Stimulated activated CD8-positive, alpha-beta memory T cell treated with anti-CD3 and anti-CD28 coated beads, Interleukin-4, amount 100 ng/mL, for 4 hours (primary cell): ENCODE measurements at places on chromosomes 3 and 15.

DNA sequence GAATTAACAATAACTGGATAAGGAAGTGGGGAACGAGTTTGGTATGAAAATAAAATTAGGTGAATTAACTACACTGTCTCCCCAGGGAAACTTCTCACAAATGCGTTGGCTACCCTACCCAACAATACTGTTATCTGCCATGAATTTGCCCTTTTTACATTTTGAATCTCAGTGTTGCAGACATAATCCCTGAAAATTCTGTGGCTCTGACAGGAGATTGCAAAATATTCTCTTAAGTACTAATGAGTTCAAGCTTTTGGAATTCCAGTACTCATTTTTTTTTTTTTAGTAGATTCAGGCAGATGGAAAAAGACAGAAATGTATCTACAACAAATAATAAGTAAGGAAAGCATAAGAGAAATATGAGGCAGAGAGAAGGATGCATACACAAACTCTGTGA is 332.6 kb downstream of the LSAMP start:
- no peak for DNase-seq

- no peak for DNase-seq
Measured at GRCh38 chr3:133069556-133070286, 31.5 kb downstream of the TMEM108 start.

GRCh38 chr3:88611826-88612326 is 462.1 kb downstream of the C3orf38 start:
- DNase-seq: no peak

DNA sequence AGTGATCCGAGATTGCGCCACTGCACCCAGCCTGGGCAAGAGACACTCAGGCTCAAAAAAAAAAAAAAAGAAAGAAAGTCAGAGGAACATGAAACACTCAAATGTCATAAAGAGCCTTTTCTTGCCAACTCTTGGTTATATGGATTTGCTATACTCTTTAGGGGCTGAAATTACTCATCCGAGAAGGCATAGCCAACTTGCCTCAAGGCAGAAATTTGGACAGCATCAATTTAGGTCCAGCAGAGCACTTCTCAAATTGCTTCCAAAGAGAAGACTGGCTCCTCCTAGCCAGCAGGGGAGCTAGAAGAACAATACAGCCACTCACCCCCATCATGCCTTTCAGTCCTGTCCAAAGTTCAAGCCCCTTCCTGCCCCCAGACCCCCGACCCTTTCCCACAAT is 43.8 kb downstream of the OSBPL10 start:
- no peak for DNase-seq

GRCh38 chr15:77446840-77447390 is 26.2 kb downstream of the HMG20A start:
- DNase-seq: no peak
